ENCODE measurements at places on chromosomes 3 and 15. TPM values are rescaled to one million over a fixed set of nuclear protein-coding genes. Genes with fewer than 3 reads are reported as not detected.
A peak's percentile ranks its signal among the peaks of the same experiment; 100 is the strongest.

DNA sequence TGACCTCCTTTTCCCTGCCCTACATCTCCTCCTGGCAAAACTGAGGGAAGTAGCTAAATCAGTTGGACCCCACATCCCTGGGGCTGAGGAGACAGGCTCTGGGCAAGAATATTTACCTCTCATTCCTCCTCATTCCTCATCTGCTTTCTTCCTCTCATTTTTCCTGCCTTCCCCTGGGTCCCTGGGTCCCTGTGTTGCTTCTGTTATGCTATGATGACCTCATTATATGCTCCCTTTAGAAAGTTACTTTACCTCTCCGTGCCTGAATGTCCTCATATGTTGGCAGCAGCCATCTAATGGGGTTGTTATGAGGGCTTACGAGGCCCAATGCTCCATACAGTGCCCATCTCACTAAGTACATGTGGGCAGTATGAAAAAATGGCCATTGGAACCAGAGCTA lies 1.2 kb upstream of the SHC4 start:
- DNase-seq: no peak

DNA sequence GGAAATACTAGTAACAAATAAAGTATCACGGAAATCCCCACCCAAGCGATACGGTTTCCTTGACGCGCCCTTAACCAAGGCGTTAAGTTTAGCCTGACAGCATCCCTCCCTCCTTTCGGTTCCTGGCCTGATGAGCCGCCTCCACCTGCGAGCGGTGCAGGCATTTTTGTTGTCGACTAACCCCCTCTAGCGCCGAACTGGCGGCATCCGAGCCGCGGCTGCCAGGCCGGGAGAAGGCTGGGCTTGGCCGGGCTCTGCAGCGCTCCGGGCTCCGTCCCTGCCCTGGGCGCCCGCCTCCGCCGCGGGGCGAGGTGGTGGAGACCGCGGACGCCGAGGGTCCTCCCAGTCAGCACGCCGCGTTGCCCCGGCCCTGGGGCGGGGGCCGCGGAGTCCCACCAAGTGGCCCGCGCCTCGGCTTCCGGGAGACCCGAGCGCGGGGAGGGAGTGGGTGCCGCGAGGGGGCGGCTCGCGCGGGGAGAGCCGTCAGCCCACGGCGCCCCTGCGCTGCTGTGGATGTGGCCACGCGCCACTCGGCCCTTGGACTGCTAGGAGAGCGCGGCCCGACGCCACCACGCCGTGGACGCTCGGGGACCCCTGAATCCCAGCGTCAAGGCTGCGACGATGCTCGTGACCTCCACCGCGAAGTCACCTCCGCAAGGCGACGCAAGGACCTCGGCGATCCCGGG lies 1.1 kb upstream of the EPHA6 start:
- DNase-seq: peak; percentile 64

GRCh38 chr3:127857333-127857732 lies 35.0 kb upstream of the MGLL start:
- no peak for DNase-seq

- no peak for DNase-seq
Observed at GRCh38 chr3:161103776-161104385, 1.3 kb downstream of the B3GALNT1 start.

GRCh38 chr15:23065836-23066235 lies 26.5 kb upstream of the TUBGCP5 start:
- no peak for DNase-seq

- DNase-seq: no peak
Observed at GRCh38 chr3:82957696-82958095, 1196.3 kb upstream of the GBE1 start.

GRCh38 chr3:185316740-185317412 lies 46.1 kb upstream of the MAP3K13 start:
- DNase-seq: no peak

DNA sequence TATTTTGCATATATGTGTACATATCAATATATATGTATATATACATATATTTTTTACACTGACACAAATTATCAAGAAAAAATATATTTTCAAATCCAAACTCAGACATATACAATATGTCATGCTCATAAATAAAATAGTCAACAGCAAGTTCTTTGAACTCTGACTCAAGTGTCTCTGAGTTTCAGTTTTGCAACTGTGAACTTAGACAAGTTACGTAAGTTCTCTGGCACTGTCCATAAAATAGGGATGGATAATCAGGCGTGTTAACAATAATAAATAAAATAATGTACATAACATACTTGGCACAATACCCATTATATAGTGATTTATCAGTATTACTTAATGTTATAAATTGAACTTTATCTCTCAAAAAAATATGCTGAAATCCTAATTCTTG lies 12.1 kb upstream of the XRN1 start:
- no peak for DNase-seq

DNA sequence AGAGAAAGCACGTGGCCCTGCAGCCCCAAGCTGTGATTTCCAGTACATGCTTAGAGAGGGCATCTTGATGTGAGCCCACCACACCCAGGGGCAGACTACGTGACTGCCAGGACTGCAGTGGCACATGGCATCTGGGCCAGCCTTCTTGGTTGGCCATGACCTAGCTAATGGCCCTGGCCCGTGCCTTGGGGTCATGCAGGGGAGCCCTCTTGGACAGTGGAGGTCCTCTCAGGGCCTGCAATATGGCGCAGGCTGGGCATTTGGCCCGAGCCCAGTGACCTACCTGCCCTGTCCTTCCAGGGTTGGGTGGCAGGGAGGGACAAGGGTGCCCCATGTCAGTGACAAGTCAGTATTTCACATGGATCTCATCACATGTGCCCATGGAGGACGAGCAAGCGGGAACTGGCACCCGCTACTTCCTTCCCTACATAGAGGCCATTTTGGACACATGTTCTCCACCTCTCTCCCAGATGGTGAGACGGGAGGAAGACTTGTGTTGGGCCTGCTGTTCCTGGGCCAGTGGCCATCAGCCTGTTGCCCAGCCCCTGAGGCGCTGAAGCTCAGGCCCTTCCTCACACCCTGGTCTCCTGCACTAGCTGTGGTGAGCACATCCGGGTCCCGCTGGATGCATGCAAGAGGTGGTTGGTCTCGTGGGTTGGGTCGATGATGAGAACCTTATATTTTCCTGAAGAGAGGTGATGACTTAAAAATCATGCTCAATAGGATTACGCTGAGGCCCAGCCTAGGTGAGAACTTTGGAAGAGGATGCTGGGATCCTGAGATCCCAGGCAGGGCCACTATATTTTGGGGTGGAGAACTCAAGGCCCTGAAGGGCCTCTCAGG lies 195.6 kb downstream of the UBE3A start:
- DNase-seq: no peak

DNA sequence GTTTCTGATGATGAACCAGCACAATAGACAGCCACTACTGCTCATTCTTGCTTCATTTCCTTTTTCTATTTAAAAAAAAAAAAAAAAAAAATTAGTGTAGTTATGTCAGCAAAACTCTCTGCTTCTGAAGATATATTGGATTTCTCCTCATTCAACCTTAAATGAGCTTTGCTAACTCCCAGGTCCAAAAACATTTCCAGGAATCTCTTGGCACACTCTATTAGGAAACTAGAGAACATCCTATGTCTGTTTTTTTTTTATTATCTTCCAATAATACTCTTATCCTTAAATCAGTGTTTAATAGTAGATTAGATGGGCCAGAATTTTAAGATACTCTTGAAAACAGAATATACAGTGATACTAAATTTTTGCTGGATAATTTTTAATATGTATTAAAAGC lies 398.0 kb downstream of the NAALADL2 start:
- DNase-seq: no peak

DNA sequence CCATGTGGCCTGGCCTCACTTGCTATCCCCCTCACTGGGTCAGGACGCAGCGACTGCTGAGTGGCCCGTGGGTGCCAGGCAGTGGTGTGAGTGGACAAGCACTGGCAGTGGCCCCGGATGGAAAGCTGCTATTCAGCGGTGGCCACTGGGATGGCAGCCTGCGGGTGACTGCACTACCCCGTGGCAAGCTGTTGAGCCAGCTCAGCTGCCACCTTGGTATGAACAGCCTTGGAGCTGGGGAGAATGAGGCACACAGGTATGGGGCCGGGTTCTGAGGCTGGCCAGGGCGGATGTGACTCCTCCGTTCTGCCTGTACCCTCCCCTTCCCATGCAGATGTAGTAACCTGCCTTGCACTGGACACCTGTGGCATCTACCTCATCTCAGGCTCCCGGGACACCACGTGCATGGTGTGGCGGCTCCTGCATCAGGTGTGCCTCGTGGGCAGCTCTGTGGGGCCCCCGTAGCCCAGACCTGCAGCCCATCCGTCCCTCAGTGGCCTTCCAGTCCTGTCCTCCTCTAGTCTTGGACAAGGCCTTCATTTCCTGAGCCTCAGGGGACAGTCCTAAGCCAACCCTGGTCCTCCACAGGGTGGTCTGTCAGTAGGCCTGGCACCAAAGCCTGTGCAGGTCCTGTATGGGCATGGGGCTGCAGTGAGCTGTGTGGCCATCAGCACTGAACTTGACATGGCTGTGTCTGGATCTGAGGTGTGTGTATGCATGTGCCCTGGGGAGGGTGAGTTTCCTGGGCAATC lies 28.2 kb downstream of the NBEAL2 start:
- DNase-seq: no peak

DNA sequence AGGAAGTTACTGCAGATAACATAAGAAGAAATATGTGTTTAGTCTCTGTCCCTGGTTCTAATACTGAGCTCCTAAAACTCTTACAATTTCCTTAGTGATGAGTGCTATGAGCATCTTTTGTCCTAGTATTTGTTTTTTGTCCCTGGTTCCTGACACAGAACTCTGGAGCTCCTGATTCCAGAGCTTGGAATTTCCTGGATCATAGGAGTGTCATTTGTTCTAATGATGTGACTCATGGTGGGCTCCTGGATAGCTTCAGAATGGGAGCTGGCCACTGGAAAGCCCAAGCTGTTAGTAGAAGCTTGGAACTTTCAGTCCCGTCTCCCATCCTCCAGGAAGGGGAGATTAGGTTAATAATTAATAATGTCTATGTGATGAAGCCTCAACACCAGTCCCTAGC lies 98.2 kb downstream of the CNTN6 start:
- DNase-seq: no peak

DNA sequence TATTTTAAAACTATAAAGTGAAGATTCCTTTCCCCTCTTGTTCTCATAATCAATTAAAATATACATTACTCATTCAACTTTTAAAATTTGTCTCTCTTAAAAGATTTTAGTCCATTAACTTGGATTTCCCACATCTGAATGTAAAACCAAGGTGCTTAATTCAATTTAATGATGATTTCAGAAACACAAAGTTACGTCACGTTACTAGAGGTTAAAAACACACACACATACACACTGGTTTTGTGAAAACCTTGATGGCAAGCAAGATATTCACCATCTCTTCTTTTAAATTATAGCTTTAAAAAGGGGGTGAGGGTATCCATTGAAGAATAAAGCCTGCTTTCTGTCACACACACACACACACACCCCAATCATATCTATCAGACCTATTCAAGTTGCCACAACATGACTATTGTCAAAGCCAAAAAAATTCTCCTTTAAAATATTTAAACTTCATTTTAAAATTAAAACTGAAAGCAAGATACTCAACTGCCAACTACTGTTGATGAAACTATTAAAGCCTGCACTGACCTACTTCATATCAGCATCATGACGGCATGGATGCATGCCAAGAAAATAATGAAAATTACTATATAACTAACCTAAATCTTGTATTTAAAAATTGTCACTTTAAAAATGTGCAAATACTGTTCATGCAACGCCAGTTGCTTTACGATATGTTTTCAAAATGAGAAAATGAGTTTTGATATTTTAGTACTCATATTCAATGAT lies 2.1 kb downstream of the RFX7 start:
- DNase-seq: no peak

- peak; percentile 7 for DNase-seq
Observed at GRCh38 chr3:126106336-126107202, 22.6 kb upstream of the SLC41A3 start.

- DNase-seq: no peak
Observed at GRCh38 chr3:158519776-158520175, 51.2 kb upstream of the MLF1 start.

GRCh38 chr15:65101411-65101890 lies 13.5 kb downstream of the UBAP1L start:
- peak; percentile 35 for DNase-seq

DNA sequence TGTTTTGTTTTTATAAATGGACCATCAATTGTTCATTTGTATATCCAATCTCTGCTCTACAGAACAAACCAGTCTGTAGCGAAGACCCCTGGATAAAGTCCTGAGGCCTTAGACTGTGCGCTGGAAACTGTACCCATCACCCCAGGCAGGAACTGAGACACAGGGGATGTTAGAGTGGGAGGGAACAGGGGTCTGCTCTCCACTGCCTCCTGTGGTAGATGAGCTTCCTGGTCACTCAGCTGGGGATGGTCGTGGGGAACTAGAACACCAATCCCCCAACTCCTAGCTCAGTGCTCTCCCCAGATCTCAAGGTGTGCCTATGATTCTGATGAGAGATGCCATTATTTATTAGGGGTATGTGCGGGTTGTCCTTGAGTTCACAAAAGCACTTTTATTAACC lies 340.2 kb upstream of the IGF1R start:
- DNase-seq: no peak

DNA sequence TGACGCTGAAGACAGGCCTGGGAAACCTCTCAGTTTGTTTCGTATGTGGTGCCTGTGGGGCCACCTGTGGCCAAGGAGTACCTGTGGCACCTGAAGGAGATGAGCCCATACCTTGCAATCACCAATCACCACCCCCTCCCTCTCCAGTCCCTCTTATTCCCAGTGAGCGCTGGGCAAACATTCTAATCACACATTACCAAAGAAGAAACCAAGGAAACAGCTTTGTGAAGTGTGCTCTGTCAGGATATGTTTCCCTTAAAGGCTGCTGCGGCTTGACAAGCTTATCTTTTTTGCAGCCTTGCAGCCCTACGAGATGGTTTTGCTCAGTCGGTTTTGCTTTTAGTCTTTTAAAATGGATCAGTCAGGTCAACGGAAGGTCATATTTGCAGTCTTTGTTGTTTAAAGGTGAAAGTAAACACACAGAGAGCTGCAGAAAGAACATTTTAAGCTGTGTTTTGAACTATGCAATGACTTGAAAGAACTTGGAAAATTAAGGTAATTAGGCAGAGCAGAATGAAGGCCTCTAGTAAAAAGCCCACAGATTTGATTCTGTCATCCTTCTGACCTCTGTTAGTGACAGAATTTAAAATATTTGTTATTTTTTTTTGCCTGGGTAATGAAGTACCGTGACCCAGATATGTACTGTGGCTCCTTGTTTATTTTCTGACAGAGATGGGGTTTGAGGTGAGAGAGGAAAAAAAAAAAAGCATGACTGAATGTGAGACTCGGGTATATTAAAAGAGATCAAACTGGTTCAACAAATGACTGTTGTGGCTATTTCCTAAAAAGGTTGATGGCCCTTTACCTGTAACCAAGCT lies 461.4 kb downstream of the NSUN3 start:
- no peak for DNase-seq

The EBLN2 gene
- total RNA-seq: 8.6 TPM

The NEK11 gene
- 1.1 TPM for total RNA-seq

Data from activated T-helper 2 cell treated with anti-CD3 and anti-CD28 coated beads, Interferon-gamma antibody, Interleukin-2, Interleukin-4, amounts not matched to agents 10 μg/mL and 5 μg/mL and 100 μg/mL, durations not matched to agents 14 hours and 24 hours and 36 hours (primary cell).